Nasal cavity respiratory epithelium epithelial cell of viscerocranial mucosa (primary cell): ENCODE measurements at places on chromosomes 7 and 10. TPM values are rescaled to one million over a fixed set of nuclear protein-coding genes. Genes with fewer than 3 reads are reported as not detected.

FAM25A gene
- total RNA-seq = 342 TPM in 1 of 2 replicates, not detected in the other

FOXP2 gene
- total RNA-seq = 1.1 and 3.1 TPM in 2 replicates

WNT8B gene
- total RNA-seq = not detected in 2 replicates

NT5C2 gene
- total RNA-seq = 159 and 173 TPM in 2 replicates

HDAC9 gene
- total RNA-seq = 29.7 and 46.5 TPM in 2 replicates

SFTPA1 gene
- total RNA-seq = not detected in 2 replicates

NEUROD6 gene
- total RNA-seq = not detected in 2 replicates

HOXA9 gene
- not detected in 2 replicates for total RNA-seq

CALML3 gene
- total RNA-seq = 9.2 and 11.5 TPM in 2 replicates

CFAP69 gene
- 2.1 and 3.7 TPM in 2 replicates for total RNA-seq

BTBD16 gene
- under 0.01 and 0.07 TPM in 2 replicates for total RNA-seq

SUN3 gene
- total RNA-seq = 1.4 TPM in 1 of 2 replicates, not detected in the other

GIMAP5 gene
- total RNA-seq = not detected in 2 replicates

MLXIPL gene
- total RNA-seq = 0.14 and 0.34 TPM in 2 replicates
